AG04450 (cell line): ENCODE measurements at places on chromosomes 3 and 15. TPM values are rescaled to one million over a fixed set of nuclear protein-coding genes. Genes with fewer than 3 reads are reported as not detected.

GRCh38 chr3:159818399-159818798 lies 170.2 kb upstream of the IL12A start:
- DNase-seq, result no peak

GRCh38 chr15:32909431-32909830 lies 191.6 kb downstream of the GREM1 start:
- no peak for DNase-seq

The CHST2 gene
- polyA plus RNA-seq, result 0.26 and 0.38 TPM in 2 replicates

The CILP gene
- polyA plus RNA-seq, result 0.52 and 0.61 TPM in 2 replicates

The SKOR1 gene
- polyA plus RNA-seq, result 0.02 TPM in 2 replicates

The PRR20G gene
- polyA plus RNA-seq, result not detected in 2 replicates

The EFCAB12 gene
- polyA plus RNA-seq, result 0.07 and 0.19 TPM in 2 replicates
